ENCODE measurements at places on chromosomes 11 and 22.
A peak's percentile ranks its signal among the peaks of the same experiment; 100 is the strongest.

GRCh38 chr11:27721264-27722116 lies 21.2 kb upstream of the BDNF start:
- no peak for DNase-seq

DNA sequence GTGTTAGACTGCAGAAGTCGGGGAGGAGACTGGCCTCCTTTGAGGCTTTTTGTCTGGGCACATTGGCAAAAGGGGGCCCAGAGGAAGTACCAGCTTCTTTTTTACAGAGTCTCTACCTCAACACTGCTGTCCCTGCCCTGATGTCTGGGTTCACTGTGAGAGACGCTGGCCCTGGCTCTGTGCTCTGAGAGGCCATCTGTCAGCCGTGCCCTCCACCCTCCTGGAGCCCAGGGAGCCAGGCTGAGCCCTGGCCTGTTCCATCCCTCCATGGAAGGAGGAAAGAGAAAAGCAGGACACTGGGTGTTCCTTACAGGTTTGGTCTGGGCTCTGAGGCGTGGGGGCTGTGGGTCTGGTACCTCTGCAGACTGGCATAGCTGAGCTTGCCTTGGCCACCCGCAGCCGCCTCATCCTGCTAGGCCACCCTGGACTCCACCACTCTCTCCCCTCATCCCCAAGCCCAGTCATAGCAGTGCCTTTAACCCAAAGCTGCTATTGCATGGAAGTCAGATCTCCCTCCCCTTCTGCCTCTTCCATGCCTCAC lies 105.5 kb upstream of the PARVA start:
- no peak for DNase-seq

DNA sequence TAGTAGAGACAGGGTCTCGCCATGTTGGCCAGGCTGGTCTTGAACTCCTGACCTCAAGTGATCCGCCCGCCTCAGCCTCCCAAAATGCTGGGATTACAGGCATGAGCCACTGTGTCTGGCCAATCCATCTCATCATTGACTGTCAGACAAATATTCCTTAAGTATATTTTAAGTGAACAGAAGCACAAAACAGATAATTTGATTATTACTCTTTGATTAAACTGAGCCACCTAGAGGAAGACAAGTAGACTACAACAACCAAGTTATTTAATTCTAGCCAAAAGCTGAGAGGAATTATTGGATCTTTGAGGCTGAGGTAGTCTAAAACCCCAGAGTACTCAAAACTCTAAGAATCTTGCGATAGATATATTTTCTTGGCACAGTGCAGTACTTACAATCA lies 1.2 kb downstream of the ACRV1 start:
- no peak for DNase-seq

DNA sequence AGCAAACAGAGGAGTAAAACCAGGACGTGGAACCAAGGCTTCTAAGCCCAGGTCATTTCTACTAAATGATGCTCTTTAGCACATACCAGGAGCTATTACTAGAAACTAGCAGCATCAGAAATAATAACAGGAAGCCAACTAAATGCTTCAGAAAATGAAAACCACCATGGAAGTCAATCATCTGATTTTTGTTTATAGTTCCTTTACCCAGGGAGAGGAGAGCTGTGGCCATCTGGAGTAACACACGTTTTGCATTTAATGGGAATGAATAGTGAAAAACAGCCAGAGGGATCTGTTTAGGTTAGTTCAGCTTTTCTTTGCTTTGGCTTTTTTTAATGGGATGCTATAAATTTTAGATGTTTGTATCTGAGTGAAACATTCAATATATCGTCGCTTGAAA lies 250.7 kb upstream of the ARHGAP20 start:
- no peak for DNase-seq

DNA sequence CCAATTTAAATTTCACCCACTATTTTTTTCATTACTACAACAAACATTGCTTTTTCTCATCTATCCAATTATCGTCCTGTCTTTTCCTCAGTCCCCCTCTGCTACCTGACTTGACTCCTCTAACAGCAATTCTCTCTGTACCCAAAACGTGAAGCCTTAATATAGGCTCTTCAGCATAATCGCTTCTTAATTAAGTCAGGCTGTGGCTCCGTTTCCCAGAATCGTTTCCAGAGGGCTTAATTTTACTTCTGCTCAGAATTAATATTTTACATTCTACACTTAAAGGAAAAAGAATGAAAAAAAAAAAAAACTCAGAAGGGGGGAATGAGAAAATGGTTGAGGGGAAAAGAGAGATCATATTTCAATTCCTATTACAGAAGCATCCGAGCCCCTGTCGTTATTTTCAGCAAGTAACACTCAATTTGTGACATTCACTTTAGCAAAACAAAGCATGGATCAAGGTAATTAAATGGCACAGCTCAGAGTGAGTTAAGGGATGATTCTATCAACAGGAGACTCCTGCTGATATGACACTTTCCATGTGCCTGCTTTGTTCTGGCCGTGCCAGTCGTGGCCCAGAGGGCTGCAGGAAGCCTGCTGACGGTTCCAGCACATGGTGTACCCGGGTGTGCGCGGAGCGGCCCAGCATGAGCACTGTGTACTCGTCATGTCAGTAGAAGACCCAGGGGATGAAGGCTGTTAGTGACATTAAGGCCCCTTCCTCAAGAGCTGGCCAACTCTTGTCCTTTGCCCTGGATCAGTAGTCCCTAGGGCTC lies 272.5 kb downstream of the NTM start:
- DNase-seq = no peak

DNA sequence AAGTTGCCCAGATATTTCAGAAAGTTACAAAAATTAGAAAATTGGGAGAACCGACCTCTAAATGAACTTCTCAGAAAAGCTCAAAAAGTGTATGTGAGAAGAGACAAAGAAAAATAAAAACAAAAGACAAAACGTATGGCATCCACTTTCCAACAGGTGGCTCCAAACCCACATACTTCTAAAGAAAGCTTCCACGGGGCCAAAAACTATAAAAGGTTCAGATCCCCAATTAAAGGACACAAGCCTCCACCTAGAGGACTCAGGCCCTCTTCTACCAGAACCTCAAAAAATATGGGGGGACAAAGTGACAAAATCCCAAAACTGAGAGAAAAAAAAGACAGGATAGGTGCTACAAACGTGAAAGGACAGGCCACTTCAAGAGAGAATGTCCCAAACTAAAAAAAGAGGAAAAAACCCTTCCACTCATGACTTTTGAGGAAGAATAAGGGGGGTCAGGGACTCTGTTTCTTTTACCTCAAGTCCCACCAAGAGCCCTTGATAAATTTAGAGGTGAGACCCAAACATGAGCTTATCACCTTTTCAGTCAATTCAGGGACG lies 8.8 kb downstream of the SCGB2A1 start:
- no peak for DNase-seq

DNA sequence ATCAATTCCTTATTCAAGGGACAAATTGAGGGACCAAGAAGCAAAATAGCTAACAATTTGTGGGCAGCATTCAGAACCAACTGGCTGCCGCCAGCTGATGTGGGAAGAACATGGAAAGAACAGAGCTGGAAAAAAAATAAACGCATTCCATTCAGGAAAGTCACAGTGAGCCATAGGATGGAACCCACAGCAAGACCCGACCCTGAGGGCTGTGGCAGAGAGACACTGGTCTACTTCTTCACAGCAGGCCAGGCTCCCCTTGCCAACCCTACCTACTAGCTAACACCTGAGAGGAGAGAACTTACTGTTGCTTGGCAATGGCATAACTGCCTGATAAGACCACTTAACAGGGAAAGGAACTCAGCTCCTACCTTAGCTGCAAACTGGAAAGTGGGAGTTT lies 123.5 kb upstream of the APOA1 start:
- DNase-seq = no peak

GRCh38 chr11:65919573-65920371 lies 546 bp downstream of the DRAP1 start:
- peak; percentile 18 for DNase-seq

GRCh38 chr11:13280092-13280722 lies 2.6 kb downstream of the BMAL1 start:
- DNase-seq = no peak

- no peak for DNase-seq
Measured at GRCh38 chr11:64131683-64132190, 34.2 kb downstream of the MACROD1 start.

- DNase-seq = no peak
Measured at GRCh38 chr11:92129811-92130210, 94.8 kb upstream of the FAT3 start.
